Left renal pelvis (tissue), 4 donors: ENCODE measurements at places on chromosomes 13 and 19. TPM values are rescaled to one million over a fixed set of nuclear protein-coding genes. Genes with fewer than 3 reads are reported as not detected.

DNA sequence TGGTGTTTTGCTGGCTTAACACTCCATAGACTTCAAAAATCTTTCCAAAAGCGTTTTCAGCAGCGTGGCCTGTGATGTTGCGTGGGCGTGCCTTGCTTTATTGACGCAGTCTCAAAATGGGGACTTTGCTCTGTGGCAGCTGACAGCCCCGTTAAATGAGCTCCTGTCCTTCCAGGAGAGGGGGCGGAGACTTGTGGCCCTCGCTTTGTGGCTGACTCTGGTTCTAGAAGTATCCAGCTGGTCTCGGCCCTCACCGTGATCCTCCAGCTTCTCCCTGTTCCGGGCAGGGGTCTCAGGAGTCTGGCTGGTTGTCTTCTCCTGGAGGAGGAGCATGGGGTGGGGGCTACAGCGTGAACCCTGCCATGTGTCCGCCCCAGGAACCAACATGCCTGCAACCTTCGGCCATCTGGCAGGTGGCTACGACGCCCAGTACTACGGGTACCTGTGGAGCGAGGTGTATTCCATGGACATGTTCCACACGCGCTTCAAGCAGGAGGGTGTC is 8.4 kb upstream of the ZNF554 start:
- DNase-seq, result no peak

GRCh38 chr19:734716-735115 is 16.2 kb upstream of the MISP start:
- no peak for DNase-seq

- no peak for DNase-seq
Observed at GRCh38 chr13:52832313-52832712, 16.1 kb downstream of the PCDH8 start.

- no peak for DNase-seq
Observed at GRCh38 chr19:34189199-34189916, 17.1 kb downstream of the LSM14A start.

DNA sequence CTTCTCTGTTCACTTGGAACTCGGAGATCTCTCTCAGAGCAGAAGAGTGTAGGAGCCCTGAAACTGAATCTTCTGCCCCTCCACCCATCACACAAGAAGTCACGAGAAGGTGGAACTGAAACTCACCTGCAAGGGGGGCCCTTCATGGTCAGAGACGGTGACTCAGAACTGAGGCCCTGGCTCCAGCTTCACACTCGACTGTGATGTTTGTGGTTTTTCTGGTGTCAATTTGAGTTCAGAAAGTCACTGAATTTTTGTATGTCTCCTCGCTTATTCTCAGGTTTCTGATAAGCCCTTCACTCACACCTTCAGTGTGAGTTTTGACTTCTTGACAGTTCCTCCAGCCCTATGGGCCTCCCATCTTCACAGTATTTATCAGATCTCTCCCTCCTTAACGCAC is 23.1 kb downstream of the SIGLEC5 start:
- no peak for DNase-seq

- no peak for DNase-seq
Observed at GRCh38 chr19:15372470-15372869, 7.1 kb downstream of the AKAP8 start.

DNA sequence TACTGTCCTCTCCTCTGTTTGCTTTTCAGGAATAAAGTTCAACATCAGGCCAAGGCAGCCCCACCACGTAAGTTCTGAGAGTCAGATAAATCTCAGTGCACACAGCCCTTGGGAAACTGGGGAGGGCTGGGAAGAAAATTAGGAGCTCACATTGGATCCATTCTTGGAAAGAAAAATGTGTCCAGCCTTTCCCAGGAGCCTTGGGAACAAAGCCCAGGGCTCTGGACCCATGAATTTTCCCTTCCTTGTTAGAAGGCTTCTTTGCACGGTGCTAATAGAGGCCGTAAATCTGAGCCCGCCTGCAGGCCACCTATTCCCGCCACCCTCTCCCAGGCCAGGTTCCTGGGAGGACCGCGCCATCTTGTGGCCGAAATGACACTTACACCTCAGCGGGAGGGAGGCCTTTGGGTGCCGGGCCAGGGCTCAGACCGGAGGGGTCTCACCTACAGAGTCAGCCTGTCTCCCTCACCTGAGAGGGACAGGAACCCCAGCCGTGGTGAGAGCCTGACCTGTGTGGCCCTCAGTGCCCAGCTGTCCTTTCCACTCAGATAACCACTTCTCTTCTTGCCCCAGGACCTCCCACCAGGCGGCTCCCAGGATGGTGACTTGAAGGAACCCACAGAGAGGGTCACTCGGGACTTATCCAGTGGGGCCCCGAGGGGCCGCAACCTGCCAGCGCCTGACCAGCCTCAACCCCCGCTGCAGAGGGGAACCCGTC is 25.1 kb upstream of the KCTD15 start:
- DNase-seq, result no peak

GRCh38 chr13:99907038-99907437 is 64.5 kb downstream of the ZIC5 start:
- DNase-seq, result no peak

GRCh38 chr13:33322965-33323668 is 37.6 kb upstream of the STARD13 start:
- no peak for DNase-seq

DNA sequence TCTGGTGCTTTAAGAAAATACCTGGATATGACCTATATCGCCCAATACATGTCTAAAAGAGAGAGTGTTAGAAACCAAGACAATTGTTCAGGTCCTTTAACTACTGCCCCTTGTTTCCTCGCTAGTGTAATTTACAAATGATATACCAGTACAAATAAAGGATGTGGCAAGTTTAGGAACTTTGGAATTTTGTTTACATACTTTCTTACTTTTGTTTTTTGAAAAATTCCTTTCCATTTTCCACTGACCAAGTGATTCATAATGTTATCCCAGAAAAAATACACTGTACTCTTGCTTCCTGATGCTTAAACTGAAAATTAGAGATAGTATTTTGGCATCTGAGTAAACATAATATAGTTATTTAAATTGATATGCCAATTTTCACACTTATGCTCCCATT is 96.8 kb upstream of the CSNK1A1L start:
- no peak for DNase-seq

DNA sequence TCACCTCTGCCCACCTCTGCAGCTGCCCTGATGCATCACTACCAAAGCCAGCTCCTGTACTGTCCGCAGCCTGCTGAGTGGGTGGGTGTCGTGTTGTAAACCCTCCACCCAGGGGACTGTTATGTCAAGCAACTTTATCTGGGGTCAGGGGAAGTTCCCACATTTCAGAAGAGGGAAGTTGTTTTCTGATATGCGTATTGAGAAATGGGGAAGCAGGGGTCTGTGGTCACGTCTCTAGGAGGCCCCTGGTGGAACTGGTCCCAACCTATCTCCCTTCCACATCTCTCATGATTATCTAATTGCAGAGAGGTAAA is 31.2 kb downstream of the CLEC17A start:
- DNase-seq, result no peak

DNA sequence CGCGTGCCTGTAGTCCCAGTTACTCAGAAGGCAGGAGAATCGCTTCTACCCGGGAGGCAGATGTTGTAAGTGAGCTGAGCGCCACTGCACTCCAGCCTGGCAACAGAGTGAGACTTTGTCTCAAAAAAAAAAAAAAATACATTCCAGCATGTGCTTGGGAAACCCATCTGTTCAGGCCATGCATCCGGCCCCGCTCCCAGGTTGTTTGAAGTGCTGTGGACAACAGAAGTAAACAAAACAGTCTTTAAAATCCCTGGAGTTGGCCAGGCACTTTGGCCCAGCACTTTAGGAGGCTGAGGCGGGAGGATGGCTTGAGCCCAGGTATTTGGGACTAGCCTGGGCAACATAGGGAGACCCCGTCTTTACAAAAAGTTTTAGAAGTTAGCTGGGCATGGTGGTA is 3.2 kb upstream of the PTPRS start:
- no peak for DNase-seq

- DNase-seq, result no peak
Observed at GRCh38 chr13:83532809-83533208, 349.5 kb downstream of the SLITRK1 start.

- DNase-seq, result no peak
Observed at GRCh38 chr13:34428911-34429310, 513.2 kb upstream of the NBEA start.

- DNase-seq, result no peak
Observed at GRCh38 chr13:110981379-110981778, 66.5 kb upstream of the ANKRD10 start.

ZNF682 gene
- 11.5 TPM for polyA plus RNA-seq

KLHL1 gene
- 0.69 TPM for polyA plus RNA-seq

ZNF493 gene
- 25.0 TPM for polyA plus RNA-seq

LGALS7B gene
- 1.8 TPM for polyA plus RNA-seq

IFNL1 gene
- not detected for polyA plus RNA-seq

MBD3L3 gene
- not detected for polyA plus RNA-seq
